ENCODE measurements at places on chromosomes 4 and X. TPM values are rescaled to one million over a fixed set of nuclear protein-coding genes. Genes with fewer than 3 reads are reported as not detected.

VCX2 gene
- not detected for total RNA-seq

LAMTOR3 gene
- 25.5 TPM for total RNA-seq

TLR10 gene
- total RNA-seq = 0.30 TPM

HSFX1 gene
- total RNA-seq = 0.85 TPM

SYTL5 gene
- total RNA-seq = 0.39 TPM

MAGEC1 gene
- total RNA-seq = not detected

HAUS3 gene
- 11.9 TPM for total RNA-seq

TCEAL2 gene
- total RNA-seq = 15.6 TPM

DUSP9 gene
- total RNA-seq = 2.5 TPM

KIAA1210 gene
- total RNA-seq = not detected

FGFR3 gene
- 18.2 TPM for total RNA-seq

MRFAP1 gene
- total RNA-seq = 303 TPM

PRSS12 gene
- 14.1 TPM for total RNA-seq

P2RY4 gene
- not detected for total RNA-seq

GRCh38 chr4:11628093-11628725 lies 199.5 kb upstream of the HS3ST1 start:
- no peak overlapping the region for H3K27ac ChIP-seq
- no peak overlapping the region for H3K4me3 ChIP-seq
- DNase-seq = no peak
- H3K36me3 ChIP-seq = peaks cover 55% of the 10 kb centered on the region

GRCh38 chr4:7732263-7732662 lies 207.4 kb downstream of the AFAP1 start:
- H3K27me3 ChIP-seq = no peaks in the 10 kb centered on the region
- H3K4me1 ChIP-seq = no peaks in the 10 kb centered on the region
- H3K27ac ChIP-seq = no peak overlapping the region
- H3K4me3 ChIP-seq = no peak overlapping the region
- no peaks in the 10 kb centered on the region for H3K36me3 ChIP-seq

- H3K36me3 ChIP-seq = no peaks in the 10 kb centered on the region
- H3K27ac ChIP-seq = no peak overlapping the region
- DNase-seq = no peak
- H3K4me3 ChIP-seq = no peak overlapping the region
- peaks cover 2% of the 10 kb centered on the region for H3K27me3 ChIP-seq
Observed at GRCh38 chrX:70190225-70190624, 12.9 kb downstream of the DGAT2L6 start.

- no peak overlapping the region for H3K27ac ChIP-seq
- H3K4me3 ChIP-seq = no peak overlapping the region
- H3K36me3 ChIP-seq = peaks cover 41% of the 10 kb centered on the region
- H3K4me1 ChIP-seq = peaks cover 3% of the 10 kb centered on the region
Observed at GRCh38 chr4:148634476-148634875, 192.3 kb upstream of the NR3C2 start.

- no peak overlapping the region for H3K4me3 ChIP-seq
- no peak overlapping the region for H3K27ac ChIP-seq
Observed at GRCh38 chr4:172018358-172018757, 205.2 kb downstream of the GALNTL6 start.

GRCh38 chr4:88742561-88742960 lies 44.9 kb upstream of the NAP1L5 start:
- H3K4me3 ChIP-seq = no peak overlapping the region
- no peak overlapping the region for H3K27ac ChIP-seq
- no peak for DNase-seq

GRCh38 chrX:47366041-47366722 lies 4.2 kb upstream of the ZNF157 start:
- no peaks in the 10 kb centered on the region for H3K27me3 ChIP-seq
- peaks cover 15% of the 10 kb centered on the region for H3K4me1 ChIP-seq
- H3K36me3 ChIP-seq = no peaks in the 10 kb centered on the region
- H3K27ac ChIP-seq = peak overlapping the region; percentile 98
- peak; percentile 71 for DNase-seq

DNA sequence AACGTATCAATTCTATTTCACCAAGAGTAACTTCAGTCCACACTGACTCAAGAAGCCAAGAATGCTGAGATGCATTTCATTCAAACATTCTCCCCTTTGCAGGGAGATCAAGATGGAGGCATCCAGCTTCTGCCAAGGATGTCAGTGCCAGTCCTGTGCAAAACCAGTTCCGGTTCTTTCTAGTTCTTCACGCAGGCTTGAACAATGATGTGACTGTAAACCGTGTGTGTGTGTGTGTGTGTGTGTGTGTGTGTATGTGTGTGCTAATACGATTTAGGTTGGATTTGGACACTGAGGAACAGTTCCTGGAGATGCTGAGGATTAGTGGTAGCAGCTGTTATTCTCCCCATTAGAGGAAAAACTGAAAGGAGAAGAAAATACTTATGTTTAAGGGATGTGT lies at the start of gene REELD1:
Gene REELD1 (plus strand): TSS at position 301 of the 400 bp plus-strand sequence. CDS start 2,415 bp downstream, outside the sequence.
- no peaks in the 10 kb centered on the region for H3K27me3 ChIP-seq
- H3K4me1 ChIP-seq = no peaks in the 10 kb centered on the region
- no peak within 1 kb of the TSS for H3K27ac ChIP-seq
- H3K4me3 ChIP-seq = no peak within 1 kb of the TSS

DNA sequence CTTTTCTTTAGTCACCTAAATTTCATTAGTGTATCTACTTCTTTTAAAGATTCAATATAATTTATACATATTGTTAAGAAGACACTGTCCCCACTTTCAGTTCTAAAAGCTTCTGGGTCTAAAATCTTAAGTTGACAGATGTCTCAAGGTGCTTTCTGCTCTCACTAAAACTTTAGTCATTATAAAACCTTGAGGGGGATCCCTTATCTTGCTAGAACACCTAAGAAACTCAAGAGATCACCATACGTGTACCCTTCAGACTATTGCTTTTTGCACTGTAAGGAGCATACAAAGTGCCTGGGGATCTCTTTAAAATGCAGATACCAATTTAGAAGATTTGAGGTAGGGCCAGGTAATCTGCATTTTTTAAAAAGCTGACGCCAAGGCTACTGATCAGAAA lies 30.1 kb downstream of the CYBB start:
- DNase-seq = no peak
- no peak overlapping the region for H3K4me3 ChIP-seq
- H3K4me1 ChIP-seq = 0 out of 2 replicates have a peak, but pooled peaks cover 3% of the 10 kb centered on the region
- H3K36me3 ChIP-seq = no peaks in the 10 kb centered on the region
- no peak overlapping the region for H3K27ac ChIP-seq

DNA sequence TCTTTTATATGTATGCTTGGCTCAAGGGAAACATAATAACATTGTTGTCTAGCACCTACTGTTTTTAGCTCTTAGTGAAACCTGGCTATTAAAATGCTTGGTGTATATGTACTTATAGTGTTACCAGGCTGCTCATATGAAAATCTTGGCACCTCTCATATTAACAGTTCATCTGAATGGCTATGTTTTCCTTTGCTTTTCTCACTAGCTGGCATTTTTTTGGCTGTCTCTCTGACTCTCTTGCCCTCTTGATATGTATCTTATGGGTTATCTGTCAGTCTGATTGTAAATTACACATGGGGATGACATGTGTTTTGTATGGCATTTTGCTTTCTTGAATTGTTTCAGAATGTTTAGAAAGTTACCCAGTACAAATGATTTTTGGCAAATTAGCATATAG lies 158.0 kb downstream of the ARHGAP24 start:
- DNase-seq = no peak
- H3K27ac ChIP-seq = no peak overlapping the region
- H3K36me3 ChIP-seq = peaks cover 13% of the 10 kb centered on the region
- H3K4me3 ChIP-seq = no peak overlapping the region

- H3K27me3 ChIP-seq = no peaks in the 10 kb centered on the region
- no peak for DNase-seq
- no peak overlapping the region for H3K4me3 ChIP-seq
- peaks cover 22% of the 10 kb centered on the region for H3K36me3 ChIP-seq
- H3K4me1 ChIP-seq = no peaks in the 10 kb centered on the region
Observed at GRCh38 chr4:139438141-139438540, 15.8 kb upstream of the RAB33B start.

GRCh38 chr4:78138252-78138651 lies 81.1 kb downstream of the FRAS1 start:
- no peak overlapping the region for H3K27ac ChIP-seq
- no peak overlapping the region for H3K4me3 ChIP-seq

DNA sequence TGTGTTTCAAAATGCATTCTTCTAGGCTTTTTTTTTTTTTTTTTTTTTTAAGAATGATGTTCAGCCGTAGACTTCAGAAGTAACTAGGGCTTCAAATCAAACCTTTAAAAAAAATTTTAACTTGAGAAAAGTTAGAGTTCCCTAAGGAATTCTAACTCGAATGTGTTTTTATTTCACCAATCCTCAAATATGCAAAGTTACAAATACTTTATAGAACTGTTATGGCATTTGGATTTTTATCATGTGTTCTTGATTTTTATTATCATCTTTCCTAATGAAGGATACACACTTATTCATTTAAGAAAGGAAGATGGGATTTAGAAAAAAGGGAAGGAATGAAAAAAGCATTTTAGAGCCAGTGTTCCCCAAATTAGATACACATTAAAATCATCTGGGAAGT lies 200.6 kb upstream of the LDB2 start:
- H3K4me3 ChIP-seq = no peak overlapping the region
- DNase-seq = no peak
- H3K27ac ChIP-seq = no peak overlapping the region
- peaks cover 33% of the 10 kb centered on the region for H3K4me1 ChIP-seq
- H3K36me3 ChIP-seq = no peaks in the 10 kb centered on the region

- no peak overlapping the region for H3K4me3 ChIP-seq
- H3K27ac ChIP-seq = no peak overlapping the region
- no peaks in the 10 kb centered on the region for H3K27me3 ChIP-seq
- H3K36me3 ChIP-seq = no peaks in the 10 kb centered on the region
Observed at GRCh38 chr4:106707776-106708463, 328.2 kb downstream of the DKK2 start.

GRCh38 chr4:144709793-144710525 lies 64.0 kb downstream of the HHIP start:
- no peaks in the 10 kb centered on the region for H3K27me3 ChIP-seq
- no peak overlapping the region for H3K27ac ChIP-seq
- no peak for DNase-seq
- no peak overlapping the region for H3K4me3 ChIP-seq

- H3K27ac ChIP-seq = no peak overlapping the region
- no peak for DNase-seq
- no peaks in the 10 kb centered on the region for H3K27me3 ChIP-seq
- H3K36me3 ChIP-seq = peaks cover 7% of the 10 kb centered on the region
- peaks cover 6% of the 10 kb centered on the region for H3K4me1 ChIP-seq
Observed at GRCh38 chrX:120457766-120458180, 11.3 kb downstream of the LAMP2 start.

DNA sequence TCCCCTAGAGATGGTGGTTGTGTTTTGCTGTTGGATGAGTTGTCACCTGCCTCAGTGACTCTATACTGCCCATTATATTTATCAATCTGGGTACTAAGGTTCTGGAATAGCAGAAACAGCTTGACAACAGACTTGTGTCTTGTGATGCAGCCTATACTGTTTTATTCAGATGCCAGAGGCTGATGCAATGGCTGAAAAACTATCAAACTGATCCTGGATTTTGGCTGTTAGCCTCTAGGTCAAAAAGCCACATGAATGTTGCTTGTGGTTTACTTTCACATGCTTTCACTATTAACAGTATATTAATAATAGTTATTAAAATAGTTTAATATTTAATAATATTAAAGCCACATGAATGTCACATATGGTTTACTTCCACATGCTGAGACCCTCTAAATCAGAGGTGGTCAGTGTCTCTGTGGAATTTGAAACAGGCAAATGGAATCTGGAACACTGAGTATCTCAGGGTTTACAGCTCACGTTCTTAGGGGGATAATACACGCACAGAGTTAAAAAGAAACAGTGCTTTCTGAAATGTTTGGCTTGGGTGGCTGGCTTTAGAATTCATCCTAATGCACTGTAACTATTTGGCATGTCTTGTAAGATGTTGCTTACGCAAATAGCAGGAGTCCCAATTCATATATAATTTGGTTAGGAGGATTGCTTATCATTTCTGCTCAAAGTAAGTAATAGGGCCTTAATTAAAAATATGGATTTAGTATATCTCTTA lies 82.5 kb upstream of the LCORL start:
- H3K27ac ChIP-seq = no peak overlapping the region
- no peaks in the 10 kb centered on the region for H3K27me3 ChIP-seq
- no peak for DNase-seq
- H3K36me3 ChIP-seq = no peaks in the 10 kb centered on the region
- no peak overlapping the region for H3K4me3 ChIP-seq
- H3K4me1 ChIP-seq = no peaks in the 10 kb centered on the region

GRCh38 chr4:145177906-145178538 lies 2.4 kb downstream of the OTUD4 start:
- peak overlapping the region; percentile 96 for H3K4me3 ChIP-seq
- DNase-seq = no peak
- H3K36me3 ChIP-seq = peaks cover 15% of the 10 kb centered on the region

DNA sequence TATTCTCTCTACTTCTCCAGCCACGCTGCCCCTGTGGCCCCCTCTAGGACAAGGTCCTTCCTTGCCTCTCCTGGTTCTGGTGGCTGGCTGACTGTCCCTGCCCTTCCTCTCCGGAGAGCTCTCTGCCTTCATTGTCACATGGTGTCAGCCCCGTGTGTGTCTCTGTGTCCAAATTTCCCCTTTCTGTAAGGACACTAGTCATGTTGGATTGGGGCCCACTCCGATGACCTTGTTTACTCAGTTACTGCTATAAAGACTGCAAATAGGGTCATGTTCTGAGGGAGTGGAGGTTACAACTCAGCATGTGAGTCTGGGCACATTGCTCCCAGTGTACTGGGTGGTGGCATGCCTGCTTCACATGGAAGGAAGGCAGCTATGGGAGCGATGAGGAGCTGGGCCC lies 129.5 kb upstream of the PSAPL1 start:
- no peak overlapping the region for H3K4me3 ChIP-seq
- H3K27me3 ChIP-seq = peaks cover 2% of the 10 kb centered on the region
- H3K36me3 ChIP-seq = no peaks in the 10 kb centered on the region
- H3K4me1 ChIP-seq = no peaks in the 10 kb centered on the region
- DNase-seq = no peak

DNA sequence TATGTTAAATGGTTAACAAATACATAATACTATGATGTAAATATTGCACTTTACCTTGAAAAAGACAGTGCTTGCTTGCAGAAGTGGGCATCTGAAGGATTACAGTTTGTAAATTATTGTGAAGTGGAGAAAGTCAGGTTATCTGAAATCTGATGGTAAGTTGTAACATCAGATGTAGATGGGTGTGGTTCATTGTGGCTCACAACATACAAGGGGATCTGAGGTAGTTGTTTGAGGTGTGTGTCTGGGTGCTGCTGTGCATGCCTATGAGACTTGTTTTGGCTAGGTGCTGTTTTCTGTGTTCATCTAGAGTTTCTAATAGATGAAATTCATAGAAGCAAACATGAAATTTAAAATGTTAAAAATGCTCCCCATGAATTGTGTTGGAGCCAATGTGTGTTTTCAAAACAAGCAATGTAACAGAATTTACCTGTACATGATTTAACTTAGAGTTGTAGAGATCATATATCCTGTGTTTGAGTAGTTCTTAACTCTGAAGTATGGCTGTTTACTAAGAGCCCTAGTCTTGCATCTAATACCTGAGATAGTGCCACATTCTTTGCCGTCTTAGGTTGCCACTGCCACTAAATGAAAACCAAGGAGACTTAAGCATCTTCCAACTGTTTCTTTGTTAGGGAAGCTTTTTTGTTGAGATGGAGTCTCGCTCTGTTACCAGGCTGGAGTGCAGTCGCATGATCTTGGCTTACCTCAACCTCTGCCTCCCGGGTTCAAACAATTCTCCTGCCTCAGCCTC lies 11.9 kb upstream of the NDUFC1 start:
- peak overlapping the region; percentile 26 for H3K4me3 ChIP-seq
- H3K27me3 ChIP-seq = no peaks in the 10 kb centered on the region
- H3K36me3 ChIP-seq = no peaks in the 10 kb centered on the region
- DNase-seq = no peak

Measured in WTC11 (cell line).